ENCODE measurements at places on chromosomes 4 and X. TPM values are rescaled to one million over a fixed set of nuclear protein-coding genes. Genes with fewer than 3 reads are reported as not detected.

- DNase-seq = no peak
These were observed 349.7 kb upstream of the NOCT start for GRCh38 chr4:138665851-138666250.

- no peak for DNase-seq
These were observed 25.1 kb downstream of the USP53 start for GRCh38 chr4:119237642-119238041.

- DNase-seq = no peak
These were observed 2.9 kb downstream of the GPR78 start for GRCh38 chr4:8582941-8583654.

- DNase-seq = no peak
These were observed 4.0 kb downstream of the LAP3 start for GRCh38 chr4:17580969-17581368.

DNA sequence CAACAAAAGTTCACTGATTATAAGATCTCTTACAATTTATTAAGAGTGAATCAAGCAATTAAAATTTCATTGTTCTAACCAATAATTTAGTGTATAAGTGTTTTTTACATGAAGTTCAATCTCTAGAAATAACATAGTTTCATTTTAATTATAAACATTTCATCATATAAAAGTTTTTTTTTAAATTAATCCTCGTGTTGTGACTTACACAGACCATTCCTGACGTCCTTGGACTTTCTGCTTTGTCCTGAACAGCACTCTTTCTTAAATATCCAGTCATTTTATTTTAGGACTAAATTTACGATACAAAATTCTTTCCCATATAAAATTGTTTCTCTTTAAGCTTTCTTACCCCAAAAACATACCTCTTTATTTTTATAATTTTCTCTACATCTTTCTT is 841.7 kb upstream of the POU3F4 start:
- no peak for DNase-seq

GRCh38 chr4:186604124-186604807 is 48.9 kb upstream of the MTNR1A start:
- no peak for DNase-seq

- DNase-seq = no peak
These were observed 68.1 kb downstream of the HPF1 start for GRCh38 chr4:169689681-169690080.

PHOX2B gene
- not detected for total RNA-seq

CWH43 gene
- total RNA-seq = not detected

ARSJ gene
- 3.4 TPM for total RNA-seq
